ENCODE measurements at places on chromosomes 4 and X.

DNA sequence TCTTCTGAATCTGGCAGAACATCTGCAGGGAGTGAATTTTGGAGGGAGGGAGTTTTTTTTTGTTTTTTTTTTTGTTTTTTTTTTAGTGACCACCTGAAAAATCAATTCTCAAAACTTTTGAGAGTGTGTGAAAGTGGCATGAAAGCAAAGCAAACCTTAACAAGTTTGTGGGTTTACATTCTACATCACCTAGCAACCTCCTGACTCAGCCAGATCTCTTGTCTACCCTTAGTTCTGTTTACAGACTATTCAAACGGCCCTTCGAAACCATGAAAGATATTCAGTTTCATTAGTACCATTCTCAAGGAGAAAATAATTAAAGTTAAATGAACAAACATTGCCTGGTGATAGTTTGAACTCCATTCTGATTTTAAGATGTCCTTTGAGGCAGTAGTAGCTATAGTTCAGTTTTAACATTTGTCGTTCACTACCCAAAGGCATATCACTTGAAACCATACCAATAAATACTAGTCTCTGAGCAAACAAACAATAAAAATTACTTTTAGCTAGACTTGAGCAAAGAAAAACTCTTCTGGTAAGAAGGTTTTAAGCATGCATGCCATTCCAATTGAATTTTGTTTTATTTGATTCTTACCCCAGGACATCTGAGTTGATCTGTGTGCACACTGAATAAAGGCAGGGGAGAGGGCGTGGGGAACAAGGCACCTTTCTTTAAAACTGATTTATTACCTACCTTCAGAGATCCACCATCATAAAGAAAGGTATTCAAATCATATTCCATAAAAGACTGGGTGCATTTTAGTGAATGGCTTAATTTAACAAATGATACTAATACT, 137.7 kb downstream of the ARX start:
- DNase-seq = no peak

DNA sequence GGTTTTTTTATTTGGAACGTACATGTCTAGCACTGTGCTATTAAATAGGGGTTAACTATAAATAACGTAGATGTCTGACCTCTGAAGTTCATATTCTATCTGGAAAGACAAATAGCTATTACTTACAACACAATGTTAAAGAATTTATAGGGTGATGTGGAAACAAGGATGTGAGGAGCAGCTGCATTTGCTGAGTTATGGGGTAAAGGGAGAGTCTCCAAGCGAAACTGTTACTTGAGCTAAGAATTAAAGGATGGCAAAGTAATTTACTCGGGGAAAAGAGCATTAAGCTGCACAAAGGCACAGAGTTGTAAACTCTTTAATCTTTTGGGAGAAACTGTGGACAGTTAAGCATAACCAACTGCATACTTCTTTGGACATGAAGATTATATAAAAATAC, 117.7 kb downstream of the FSTL5 start:
- DNase-seq = no peak

DNA sequence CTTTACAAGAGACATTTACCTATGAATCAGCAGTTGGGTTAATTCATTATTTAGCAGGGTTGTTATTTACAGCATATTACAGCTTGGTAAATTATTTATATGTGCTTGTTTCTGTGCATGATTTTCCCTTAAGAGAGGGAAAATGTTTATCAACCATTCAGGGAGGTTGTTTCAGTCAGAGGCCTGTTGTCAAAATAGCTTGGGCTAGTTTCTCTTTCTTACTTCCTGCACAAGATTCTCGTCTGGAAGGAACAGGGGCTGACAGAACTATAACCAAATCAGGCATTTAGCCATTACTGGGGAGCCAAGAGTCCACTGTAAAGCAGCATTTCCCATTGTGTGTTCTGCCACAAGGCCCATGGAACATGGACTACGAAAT, 135.8 kb downstream of the HS6ST2 start:
- DNase-seq = no peak

DNA sequence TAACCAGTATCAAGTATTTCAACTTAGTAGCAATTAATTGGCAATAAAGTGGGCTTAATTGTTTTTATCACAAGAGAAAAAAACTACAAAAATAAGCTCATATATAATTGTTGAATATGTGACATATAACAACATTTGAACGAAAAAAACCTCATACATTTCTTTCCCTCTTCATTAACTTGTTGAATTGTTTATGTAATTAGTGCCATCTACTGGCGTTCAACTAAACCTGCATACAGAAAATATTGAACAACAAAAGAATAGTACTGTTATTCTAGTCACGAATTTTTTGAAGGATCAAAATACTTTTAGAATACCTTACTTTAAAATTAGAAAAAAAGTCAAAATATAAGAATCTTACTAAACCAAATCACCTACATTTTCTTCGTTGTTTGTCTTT, 586.5 kb upstream of the FTHL17 start:
- DNase-seq = no peak

GRCh38 chrX:43357741-43358140, 298.4 kb upstream of the MAOA start:
- DNase-seq = no peak

DNA sequence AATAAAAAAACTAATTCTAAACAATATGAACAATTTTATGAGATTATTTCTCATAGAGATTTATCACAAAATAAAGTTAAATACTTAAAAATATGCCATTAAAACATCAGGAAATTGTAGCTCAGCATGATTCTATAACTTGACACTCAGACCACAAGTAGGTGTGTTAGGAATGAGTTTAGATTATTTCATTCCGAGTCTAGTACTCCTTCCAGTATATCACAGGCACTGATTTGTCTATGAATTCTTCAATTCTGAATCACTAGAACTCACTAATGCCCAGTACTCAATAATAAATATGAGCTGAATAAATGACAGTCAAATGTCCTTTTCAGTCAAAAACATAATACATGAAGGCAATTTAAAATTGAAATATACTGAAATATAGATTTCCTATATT, 22.2 kb downstream of the BOD1L1 start:
- DNase-seq = no peak

DNA sequence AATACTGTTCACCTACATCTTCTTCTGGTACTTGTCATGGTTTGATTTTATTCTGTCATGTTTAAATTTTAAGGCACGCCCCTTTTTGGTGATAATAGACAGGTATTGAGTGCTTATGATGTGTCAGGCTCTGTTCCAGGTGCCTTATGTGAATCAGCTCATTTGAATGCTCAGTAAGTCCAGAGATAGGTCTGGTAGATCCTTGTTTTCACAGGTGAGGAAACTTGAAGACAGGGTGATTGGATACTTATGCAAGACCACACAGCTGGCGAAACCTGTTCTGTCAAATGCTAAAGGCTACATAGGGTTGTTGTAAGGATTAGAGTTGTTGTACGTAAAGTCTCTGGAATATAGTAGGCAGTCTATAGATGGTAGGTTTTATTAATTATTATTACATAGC, 9.6 kb upstream of the SLC25A14 start:
- DNase-seq = no peak

- DNase-seq = no peak
These were observed 13.0 kb downstream of the PNMA6E start for GRCh38 chrX:153387987-153388721.

DNA sequence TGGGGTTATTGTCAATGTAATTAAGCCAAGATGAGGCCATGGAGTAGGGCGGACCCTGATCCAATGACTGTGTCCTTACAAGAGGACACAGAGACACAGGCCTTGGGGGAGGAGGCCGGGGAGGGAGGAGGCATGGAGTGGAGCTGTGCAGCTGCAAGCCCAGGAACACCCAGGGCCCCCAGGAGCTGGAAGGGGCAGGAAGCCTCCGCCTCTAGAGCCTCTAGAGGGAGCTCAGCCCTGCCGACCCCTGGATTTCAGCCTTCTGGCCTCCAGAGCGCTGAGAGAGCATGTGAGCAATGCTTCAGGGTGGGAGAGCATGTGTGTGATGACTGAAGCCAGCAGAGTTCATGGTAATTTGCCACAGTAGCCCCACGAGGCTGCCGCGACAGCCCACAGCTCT, 234.6 kb downstream of the AFAP1 start:
- no peak for DNase-seq

GRCh38 chr4:13985837-13986236, 358.3 kb upstream of the BOD1L1 start:
- DNase-seq = no peak

- no peak for DNase-seq
These were observed 137.4 kb upstream of the AGA start for GRCh38 chr4:177579649-177580048.

GRCh38 chr4:161133586-161134276, 1030.1 kb downstream of the FSTL5 start:
- DNase-seq = no peak

GRCh38 chr4:100317032-100317864, 127.0 kb upstream of the DDIT4L start:
- no peak for DNase-seq

DNA sequence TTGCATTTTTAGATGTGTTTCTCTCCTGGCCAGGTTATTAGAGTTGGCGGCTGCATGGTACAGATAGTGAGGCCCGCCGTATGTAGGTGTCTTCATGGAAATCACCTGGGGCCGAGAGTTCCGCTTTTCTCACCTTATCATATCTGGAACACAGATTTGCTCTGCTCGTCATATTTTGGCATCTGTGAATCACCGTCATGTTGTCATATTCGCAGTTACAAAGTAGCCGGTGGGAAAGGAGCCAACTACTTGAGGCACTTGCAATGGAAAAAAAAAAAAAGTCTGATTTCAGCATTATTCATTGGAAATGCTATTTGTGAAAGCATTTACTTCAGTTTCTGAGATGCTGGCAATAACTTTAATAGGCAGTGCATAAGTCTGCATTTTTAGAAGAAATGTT, 1715.2 kb upstream of the TENM3 start:
- DNase-seq = no peak

DNA sequence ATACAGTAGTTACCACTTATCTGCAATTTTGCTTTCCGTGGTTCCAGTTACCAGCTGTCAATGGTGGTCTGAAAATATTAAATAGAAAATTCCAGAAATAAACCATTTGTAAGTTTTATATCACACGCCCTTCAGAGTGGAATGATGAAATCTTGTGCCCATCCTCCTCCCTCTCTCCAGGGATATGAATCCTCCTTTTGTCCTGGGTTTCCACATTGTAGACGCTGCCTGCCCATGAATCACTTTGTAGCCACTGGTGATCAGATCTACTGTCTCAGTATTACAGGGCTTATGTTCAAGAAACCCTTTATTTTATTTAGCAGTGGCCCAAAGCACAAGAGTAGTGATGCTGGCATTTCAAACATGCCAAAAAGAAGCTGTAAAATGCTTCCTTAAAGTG, 198.6 kb downstream of the KCNIP4 start:
- no peak for DNase-seq

- no peak for DNase-seq
These were observed 24.8 kb upstream of the KLF3 start for GRCh38 chr4:38639242-38639641.

Data from HS-5 (cell line).